Endothelial cell (in vitro differentiated cells): ENCODE measurements at places on chromosomes 11 and 22.
A peak's percentile ranks its signal among the peaks of the same experiment; 100 is the strongest.

DNA sequence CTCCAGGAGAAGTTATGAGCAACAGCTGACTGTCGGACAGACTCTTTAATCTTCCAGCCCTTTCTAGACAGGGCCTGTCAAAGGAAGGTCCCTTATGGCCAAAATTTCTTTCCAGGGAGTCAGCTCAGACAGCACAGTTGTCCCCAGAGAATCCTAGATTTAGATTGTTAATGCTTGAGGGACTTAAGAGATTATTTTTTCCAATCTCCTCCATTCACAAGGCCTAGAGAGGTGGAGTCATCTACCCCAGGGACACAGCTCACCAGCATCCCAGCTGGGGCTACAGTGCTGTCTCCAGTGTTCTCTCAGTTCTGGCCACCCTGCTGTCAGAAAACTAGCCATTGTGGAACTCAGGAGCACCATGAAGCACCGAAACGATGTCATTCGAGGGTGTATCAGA, 7.8 kb downstream of the DSCAML1 start:
- H3K4me3 ChIP-seq, result no peak overlapping the region
- H3K4me1 ChIP-seq, result no peaks in the 10 kb centered on the region
- peaks cover 14% of the 10 kb centered on the region for H3K27me3 ChIP-seq
- no peaks in the 10 kb centered on the region for H3K36me3 ChIP-seq
- no peak overlapping the region for H3K27ac ChIP-seq

DNA sequence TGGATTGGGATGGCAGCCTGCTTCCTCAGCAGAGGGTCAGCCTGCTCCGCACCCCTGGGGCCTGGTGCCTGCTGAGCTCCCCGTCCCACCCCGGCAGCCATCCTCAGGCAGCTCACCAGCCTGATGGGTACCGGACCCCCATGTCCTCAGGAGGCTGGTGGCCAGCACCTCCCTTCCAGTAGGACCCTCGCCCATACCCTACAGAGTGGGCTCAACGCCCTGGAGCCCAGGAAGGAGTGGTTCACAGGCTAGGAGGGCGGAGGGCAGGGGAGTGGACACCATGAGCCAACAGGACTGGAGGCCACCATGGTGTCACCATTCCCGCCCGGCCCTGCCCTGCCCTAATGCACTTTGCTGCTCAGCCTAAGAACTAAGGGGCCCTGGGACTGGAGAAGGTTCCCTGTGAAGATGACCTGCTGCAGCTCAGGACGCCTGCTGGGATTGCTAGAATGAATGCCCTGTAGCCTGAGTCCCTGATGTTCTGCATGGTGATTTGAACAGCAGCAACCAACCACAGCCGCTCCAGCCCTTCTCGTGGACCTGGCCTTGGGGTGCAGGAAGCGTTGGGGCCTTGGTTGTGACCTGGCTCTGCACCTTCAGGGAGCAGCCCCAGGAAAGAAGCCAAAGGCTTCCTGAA, 1080.8 kb downstream of the BRD1 start:
- no peak overlapping the region for H3K27ac ChIP-seq
- no peaks in the 10 kb centered on the region for H3K4me1 ChIP-seq
- peak; percentile 2 for DNase-seq
- H3K4me3 ChIP-seq, result no peak overlapping the region
- peaks cover 2% of the 10 kb centered on the region for H3K27me3 ChIP-seq
- H3K36me3 ChIP-seq, result no peaks in the 10 kb centered on the region

DNA sequence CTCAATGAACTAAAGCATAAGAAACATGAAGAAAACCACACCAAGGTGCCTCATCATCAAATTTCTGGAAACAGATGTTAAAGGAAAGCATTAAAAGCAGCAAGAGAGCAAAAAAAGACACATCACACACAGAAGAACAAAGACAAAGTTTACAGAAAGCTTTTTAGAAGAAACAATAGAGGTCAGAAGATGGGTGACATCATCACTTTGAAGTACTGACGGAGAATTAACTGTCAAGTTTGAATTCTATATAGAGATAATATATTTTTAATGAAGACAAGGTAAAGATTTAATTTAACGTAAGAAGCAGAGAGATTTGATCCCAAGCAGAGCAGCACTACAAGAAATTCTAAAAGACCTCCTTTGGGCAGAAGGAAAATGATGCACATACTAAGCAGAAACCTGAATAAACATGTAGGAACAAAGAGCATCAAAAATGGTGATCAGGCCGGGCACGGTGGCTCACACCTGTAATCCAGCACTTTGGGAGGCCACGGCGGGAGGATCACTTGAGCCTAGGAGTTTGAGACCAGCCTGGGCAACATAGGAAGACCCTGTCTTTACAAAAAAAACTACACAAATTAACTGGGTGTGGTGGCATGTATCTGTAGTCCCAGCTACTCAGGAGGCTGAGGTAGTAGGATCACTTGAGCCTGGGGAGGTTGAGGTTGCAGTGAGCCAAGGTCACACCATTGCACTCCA, 63.3 kb upstream of the RTL6 start:
- no peaks in the 10 kb centered on the region for H3K36me3 ChIP-seq
- no peak overlapping the region for H3K27ac ChIP-seq
- no peak overlapping the region for H3K4me3 ChIP-seq
- H3K27me3 ChIP-seq, result no peaks in the 10 kb centered on the region

GRCh38 chr22:39715778-39716495, 145.4 kb downstream of the CACNA1I start:
- H3K36me3 ChIP-seq, result no peaks in the 10 kb centered on the region
- H3K27ac ChIP-seq, result no peak overlapping the region
- peaks cover 10% of the 10 kb centered on the region for H3K27me3 ChIP-seq
- DNase-seq, result no peak

GRCh38 chr11:34139346-34139745, 33.9 kb downstream of the NAT10 start:
- H3K27me3 ChIP-seq, result peaks cover 7% of the 10 kb centered on the region
- H3K27ac ChIP-seq, result peak overlapping the region; percentile 30
- no peak for DNase-seq
- peaks cover 5% of the 10 kb centered on the region for H3K4me1 ChIP-seq

- no peak overlapping the region for H3K27ac ChIP-seq
- peaks cover under 1% of the 10 kb centered on the region for H3K4me1 ChIP-seq
- peak; percentile 56 for DNase-seq
- no peaks in the 10 kb centered on the region for H3K36me3 ChIP-seq
- H3K27me3 ChIP-seq, result peaks cover 10% of the 10 kb centered on the region
These were observed 42.1 kb upstream of the JAM3 start for GRCh38 chr11:134026655-134027343.

- peaks cover 1% of the 10 kb centered on the region for H3K27me3 ChIP-seq
- H3K36me3 ChIP-seq, result peaks cover 6% of the 10 kb centered on the region
- no peak overlapping the region for H3K4me3 ChIP-seq
- no peak for DNase-seq
These were observed 89.1 kb upstream of the MTNR1B start for GRCh38 chr11:92880381-92880780.

- no peak overlapping the region for H3K4me3 ChIP-seq
- H3K27me3 ChIP-seq, result peaks cover 9% of the 10 kb centered on the region
- H3K4me1 ChIP-seq, result peaks cover 20% of the 10 kb centered on the region
- no peak overlapping the region for H3K27ac ChIP-seq
- peaks cover 5% of the 10 kb centered on the region for H3K36me3 ChIP-seq
These were observed 3.5 kb downstream of the SLC25A18 start for GRCh38 chr22:17566776-17567175.

DNA sequence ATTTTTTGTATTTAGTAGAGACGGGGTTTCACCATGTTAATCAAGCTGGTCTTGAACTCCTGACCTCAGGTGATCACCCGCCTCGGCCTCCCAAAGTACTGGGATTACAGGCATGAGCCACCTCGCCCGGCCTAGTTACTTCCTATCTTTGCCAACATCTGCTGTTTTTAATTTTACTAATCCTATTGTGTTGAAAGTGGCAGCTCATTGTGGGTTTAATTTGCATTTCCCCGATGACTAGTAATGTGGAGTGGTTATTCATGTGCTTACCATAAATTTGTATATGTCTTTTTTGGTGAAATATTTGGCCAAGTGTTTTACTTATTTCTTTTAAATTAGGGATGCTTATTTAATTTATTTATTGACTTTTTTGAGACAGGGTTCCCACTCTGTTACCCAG, 74.2 kb upstream of the SLC25A18 start:
- no peak overlapping the region for H3K4me3 ChIP-seq
- H3K4me1 ChIP-seq, result no peaks in the 10 kb centered on the region
- peaks cover 7% of the 10 kb centered on the region for H3K36me3 ChIP-seq
- no peak for DNase-seq
- no peak overlapping the region for H3K27ac ChIP-seq
- peaks cover 4% of the 10 kb centered on the region for H3K27me3 ChIP-seq

DNA sequence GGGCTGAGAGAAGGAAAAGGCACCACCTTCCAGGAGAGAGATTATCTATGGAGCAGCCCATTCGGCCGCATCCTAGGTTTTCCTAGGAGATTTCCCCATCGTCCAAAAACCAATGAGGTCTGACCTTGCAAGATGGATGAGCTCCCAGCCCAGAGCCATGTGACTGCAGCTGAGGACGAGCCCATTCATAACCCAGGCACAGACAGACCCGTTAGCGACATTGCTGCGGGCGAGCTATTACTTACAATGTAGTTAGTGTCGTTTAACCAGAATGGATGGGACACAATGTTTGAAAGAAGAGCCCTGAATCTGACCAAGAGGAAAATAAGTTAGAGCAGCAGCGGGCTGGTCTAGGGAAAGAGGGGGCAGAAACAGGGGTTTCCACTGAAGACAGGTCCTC, 395.9 kb upstream of the CADM1 start:
- peaks cover 25% of the 10 kb centered on the region for H3K4me1 ChIP-seq
- no peaks in the 10 kb centered on the region for H3K36me3 ChIP-seq
- H3K27me3 ChIP-seq, result peaks cover 8% of the 10 kb centered on the region
- no peak overlapping the region for H3K27ac ChIP-seq
- no peak overlapping the region for H3K4me3 ChIP-seq

DNA sequence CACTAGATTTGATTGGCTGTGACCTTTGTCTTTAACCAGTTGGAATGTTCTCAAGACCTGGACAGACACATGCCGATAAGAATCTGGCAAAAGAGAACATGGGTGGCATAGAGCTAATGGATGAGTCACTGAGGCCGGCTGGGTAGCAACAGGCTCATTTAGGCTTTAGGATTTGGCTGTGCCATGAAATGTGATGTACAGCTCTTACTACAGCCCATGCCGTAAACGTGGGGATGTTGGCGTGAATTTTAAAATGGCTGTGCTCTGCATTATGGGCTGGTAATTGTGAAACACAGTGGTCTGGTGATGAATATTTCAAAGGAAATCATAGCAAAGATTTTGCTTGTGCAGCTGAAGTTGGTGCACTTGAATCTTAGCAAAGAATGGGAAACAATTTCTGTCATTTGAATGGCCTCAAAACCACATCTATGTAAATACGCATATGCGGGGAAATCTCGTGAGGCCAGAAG, 332.4 kb downstream of the TBC1D22A start:
- DNase-seq, result no peak
- H3K4me3 ChIP-seq, result no peak overlapping the region
- peaks cover 11% of the 10 kb centered on the region for H3K27me3 ChIP-seq
- H3K4me1 ChIP-seq, result peaks cover 13% of the 10 kb centered on the region
- no peak overlapping the region for H3K27ac ChIP-seq

- no peaks in the 10 kb centered on the region for H3K4me1 ChIP-seq
- peaks cover 10% of the 10 kb centered on the region for H3K36me3 ChIP-seq
- H3K27me3 ChIP-seq, result peaks cover 3% of the 10 kb centered on the region
- H3K4me3 ChIP-seq, result no peak overlapping the region
- no peak overlapping the region for H3K27ac ChIP-seq
- DNase-seq, result no peak
These were observed 14.2 kb downstream of the GATD1 start for GRCh38 chr11:763073-763463.

- H3K4me1 ChIP-seq, result no peaks in the 10 kb centered on the region
- DNase-seq, result no peak
- H3K36me3 ChIP-seq, result no peaks in the 10 kb centered on the region
- no peaks in the 10 kb centered on the region for H3K27me3 ChIP-seq
These were observed 438.4 kb upstream of the CHORDC1 start for GRCh38 chr11:90661233-90661632.

DNA sequence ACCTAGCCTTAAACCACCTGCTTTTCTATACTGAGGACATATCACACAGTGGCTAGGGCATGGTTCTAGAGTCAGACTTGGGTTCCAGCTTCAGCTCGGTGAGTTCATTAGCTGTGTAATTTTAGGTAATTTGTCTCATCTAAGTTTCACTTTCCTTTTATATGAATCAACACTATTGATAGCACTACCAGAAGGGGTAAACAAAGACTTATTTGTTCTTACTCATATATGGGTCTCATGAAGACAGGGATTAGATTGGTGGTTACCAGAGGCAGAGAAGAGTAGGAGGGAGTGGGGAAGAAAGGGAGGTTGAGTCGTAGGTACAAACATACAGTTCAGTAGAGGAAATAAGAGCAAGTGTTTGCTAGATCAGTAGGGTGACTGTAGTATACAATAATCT, 924.7 kb downstream of the OPCML start:
- no peak overlapping the region for H3K4me3 ChIP-seq
- no peaks in the 10 kb centered on the region for H3K27me3 ChIP-seq

DNA sequence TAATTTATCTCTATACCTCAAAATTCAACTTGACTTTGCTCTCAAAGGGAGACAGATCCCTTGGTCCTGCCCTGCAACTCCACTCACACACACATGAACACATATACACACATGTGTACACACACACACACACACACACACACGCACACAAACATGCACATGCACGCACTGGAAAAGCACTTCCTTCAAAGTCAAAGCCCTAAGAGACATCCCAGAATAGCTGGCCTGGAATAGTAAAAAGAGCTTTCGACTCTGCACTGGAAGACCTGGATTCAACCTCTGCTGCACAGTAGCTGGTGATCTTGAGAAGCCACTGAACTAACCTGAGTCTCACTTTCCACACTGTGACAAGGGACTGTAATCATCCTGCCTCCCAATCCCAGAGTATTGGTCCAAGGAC, 26.8 kb downstream of the TENM4 start:
- H3K36me3 ChIP-seq, result no peaks in the 10 kb centered on the region
- H3K27ac ChIP-seq, result no peak overlapping the region
- H3K4me3 ChIP-seq, result no peak overlapping the region
- DNase-seq, result no peak
- no peaks in the 10 kb centered on the region for H3K27me3 ChIP-seq

DNA sequence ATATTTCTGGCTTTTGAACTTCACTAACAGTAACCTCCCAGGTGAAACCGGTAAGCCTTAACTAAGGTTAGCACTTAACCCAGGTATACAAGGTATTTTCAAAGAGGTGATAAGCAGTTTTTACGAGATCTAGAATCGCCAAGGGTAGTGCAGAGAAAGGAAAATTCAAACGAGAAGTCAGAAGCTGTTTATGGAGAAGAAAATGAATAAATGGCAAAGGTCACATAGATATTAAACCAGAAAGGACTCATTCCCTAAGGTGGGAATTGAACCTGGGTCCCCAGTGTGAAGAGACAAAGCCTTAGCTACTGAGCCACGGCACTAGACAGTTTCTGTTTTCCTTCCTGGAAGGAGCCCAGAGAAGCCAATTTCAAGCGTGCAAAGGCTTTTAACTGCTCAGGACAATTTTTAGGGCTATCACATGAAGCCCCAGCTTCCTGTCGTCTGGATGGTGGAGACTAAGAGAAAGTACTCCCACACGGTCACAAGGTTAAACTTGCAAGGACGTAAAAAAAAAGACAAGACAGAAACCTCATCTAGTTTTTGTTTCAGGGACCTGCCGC, 5.7 kb upstream of the C1QTNF6 start:
- peaks cover 1% of the 10 kb centered on the region for H3K27me3 ChIP-seq
- H3K4me1 ChIP-seq, result peaks cover 13% of the 10 kb centered on the region
- H3K27ac ChIP-seq, result no peak overlapping the region
- no peak overlapping the region for H3K4me3 ChIP-seq
- H3K36me3 ChIP-seq, result peaks cover 8% of the 10 kb centered on the region

GRCh38 chr11:65274735-65275682, 13.2 kb downstream of the POLA2 start:
- H3K4me3 ChIP-seq, result no peak overlapping the region
- peak; percentile 75 for DNase-seq
- H3K27me3 ChIP-seq, result no peaks in the 10 kb centered on the region
- no peak overlapping the region for H3K27ac ChIP-seq
- peaks cover 27% of the 10 kb centered on the region for H3K4me1 ChIP-seq

GRCh38 chr11:70183483-70184176, 19.5 kb upstream of the FADD start:
- no peaks in the 10 kb centered on the region for H3K27me3 ChIP-seq
- no peak overlapping the region for H3K27ac ChIP-seq
- DNase-seq, result no peak
- no peaks in the 10 kb centered on the region for H3K4me1 ChIP-seq
- H3K36me3 ChIP-seq, result no peaks in the 10 kb centered on the region
